ENCODE measurements at places on chromosomes 6 and 20.

- no peak for DNase-seq
These were observed 23.8 kb downstream of the ADGRF4 start for GRCh38 chr6:47722194-47722593.

DNA sequence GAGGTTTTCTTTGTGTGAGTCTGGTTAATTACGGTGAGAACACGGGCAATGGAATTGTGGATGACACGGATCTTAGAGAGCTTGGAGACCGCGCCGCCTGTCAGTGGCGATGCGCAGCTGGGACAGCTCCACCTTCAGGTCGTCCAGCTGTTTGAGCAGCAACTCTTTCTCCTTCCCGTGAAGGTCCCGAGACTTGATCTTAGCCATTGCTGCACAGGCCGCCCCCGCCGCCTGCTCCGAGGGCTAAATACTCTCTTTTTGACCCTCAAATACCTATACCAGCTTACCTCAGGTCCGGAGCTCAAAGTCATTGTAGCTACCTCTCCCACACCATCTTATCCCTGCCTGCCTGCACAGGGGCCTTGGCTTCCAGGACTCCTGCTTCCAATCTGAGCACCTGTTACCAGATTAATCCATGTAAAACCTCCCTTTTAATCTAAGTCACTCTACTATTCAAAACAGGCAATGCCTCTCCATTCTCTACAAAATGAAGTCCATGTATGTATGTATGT, 100.2 kb downstream of the PREP start:
- no peak for DNase-seq

GRCh38 chr20:15033891-15034290, 696.5 kb upstream of the FLRT3 start:
- DNase-seq = no peak

GRCh38 chr20:63293871-63294535, 1.0 kb downstream of the COL20A1 start:
- no peak for DNase-seq

- DNase-seq = no peak
These were observed 615.0 kb downstream of the C6orf118 start for GRCh38 chr6:164694386-164694785.

- DNase-seq = no peak
These were observed 148.7 kb downstream of the DOK5 start for GRCh38 chr20:54623991-54624569.

GRCh38 chr20:44765091-44765490, 19.4 kb downstream of the KCNK15 start:
- DNase-seq = no peak

DNA sequence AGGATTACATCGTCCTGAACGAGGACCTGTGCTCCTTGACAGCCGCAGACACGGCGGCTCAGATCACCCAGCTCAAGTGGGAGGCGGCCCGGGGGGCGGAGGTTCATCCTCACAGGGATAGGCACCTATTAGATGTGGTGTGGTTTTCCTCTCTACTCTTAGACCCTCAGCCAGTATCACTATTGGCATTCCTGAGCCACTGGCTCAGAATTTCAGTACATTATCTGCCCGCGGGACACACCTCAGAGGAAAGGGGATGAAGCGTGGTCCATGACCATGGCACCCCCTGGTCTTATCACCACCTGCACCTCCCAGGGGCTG, 34.6 kb upstream of the HLA-G start:
- no peak for DNase-seq

- no peak for DNase-seq
These were observed 338.4 kb downstream of the PRL start for GRCh38 chr6:21958428-21958827.

DNA sequence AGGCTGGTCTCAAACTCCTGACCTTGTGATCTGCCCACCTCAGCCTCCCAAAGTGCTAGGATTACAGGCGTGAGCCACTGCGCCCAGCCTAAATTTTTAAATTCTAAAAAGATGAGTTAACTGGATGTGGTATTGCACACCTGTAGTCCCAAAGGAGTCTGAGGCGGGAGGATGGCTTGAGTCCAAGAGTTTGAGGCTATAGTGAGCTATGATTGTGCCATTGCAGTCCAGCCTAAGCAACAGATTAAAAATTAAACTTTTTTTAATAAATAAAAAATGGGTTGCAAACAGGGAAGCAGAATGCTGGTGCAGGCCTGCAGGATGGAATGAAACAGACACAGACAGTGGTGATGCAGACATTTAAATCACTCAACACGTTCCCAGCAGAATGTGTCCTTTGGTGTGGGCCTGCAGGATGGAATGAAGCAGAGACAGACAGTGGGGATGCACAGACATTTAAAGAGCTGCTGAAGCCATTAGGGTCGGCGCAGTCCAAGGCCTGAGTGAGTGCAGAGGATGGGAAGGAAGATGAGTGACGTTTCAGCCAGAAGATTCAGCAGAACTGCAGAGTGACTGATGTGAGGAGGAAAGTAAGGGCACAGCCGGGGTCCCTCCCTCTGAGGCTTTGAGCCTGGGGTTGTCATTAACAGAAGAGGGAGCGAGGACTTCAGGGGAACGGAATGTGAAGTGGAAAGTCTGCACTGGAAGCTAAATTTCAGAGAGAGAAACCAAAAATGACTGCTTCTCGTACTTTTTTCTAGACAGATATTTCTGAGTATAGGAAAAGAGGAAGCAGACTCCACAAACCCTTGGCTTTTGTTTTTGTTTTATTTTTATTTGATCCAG, 117.5 kb downstream of the RIN2 start:
- DNase-seq = no peak

DNA sequence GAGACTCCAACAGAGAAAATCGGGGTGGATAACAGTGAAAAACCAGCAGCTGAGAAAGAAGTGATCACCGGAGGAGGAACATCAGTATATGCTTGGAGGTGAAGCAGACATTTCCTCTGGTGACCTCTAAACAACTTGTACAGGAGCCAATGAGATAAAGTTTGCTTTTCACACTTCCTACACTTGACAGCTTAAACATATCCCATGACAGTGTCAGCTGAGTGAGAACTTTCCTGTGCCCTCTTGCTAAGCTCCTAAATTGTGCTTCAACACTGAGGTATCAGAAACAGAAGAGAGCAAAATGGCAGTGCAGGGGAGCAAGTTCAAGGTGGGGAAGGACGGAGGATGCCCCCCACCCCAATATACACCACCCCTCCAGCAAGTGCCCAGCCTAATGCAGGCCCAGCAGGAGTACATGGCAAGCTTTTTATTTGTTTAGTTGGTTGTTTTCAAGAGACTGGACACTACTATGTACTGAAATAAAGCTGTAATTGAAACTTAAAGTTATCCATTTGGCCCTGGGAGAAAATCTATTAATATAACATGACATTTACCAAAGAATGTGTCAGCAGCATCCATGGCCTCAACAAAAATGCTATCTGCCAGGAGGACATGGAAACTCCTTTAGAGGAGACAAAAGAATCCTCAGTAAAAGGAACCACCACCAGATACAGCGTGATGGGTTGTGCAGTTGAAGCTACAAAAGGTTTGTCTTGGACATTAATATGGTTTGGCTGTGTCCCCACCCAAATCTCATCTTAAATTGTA, 540.2 kb downstream of the PRKN start:
- DNase-seq = no peak

DNA sequence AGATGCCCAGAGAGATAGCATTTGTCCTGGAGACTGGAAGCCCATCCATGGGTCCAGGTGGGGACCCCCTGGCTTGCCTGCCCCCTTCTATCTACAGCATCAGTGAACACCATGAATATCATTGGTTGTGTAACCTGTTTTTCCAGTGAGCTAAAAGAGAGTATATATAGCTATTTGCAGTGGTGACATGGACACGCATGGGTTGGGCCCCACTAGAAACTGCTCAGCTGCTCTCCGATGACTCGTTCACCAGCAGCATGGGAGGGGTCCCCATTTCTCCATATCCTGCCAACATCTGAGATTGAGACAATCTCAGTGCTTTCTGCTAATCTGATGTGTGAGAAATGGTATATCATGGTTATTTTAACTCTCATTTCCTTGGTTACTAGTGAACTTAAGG, 4.0 kb upstream of the ZC3H12D start:
- DNase-seq = no peak

DNA sequence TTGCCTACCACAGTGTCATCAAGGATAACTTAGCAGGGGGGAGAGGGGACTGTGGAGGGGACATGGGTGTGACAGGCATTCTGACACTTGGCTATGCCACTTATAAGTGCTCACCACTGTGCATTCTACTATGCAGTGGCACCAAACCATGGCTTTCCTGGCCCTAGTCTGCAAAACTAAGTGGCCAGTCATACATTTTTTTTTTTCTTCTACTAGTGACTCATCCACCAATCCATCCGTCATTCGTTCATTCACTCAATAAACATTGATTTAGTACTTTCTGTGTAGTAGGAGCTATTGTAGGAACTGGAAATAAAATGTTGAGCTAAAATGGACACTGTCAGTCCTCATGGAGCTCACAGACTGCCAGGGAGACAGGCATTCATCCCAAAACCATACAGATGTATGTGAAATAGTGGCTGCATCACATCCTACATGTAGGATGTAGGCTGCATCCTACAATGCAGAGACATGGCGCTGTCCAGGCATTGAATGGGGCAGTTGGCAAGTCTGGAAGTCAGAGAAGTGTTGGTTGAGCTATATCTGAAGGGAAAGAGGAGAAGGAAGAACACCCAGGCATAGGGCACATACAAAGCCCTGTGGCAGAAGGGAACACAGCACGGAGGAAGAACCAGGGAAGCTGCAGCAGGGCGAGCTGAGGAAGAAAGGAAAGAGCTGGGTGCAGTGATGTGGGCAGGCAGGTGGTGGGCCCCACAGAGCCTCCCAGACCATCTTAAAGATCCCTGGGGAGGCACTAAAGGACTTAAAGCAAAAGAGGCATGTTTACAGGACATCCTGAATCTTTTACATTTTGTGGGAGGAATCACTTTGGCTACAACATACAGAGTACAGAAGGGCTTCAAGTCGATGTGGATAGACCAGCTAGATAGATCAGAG, 224.4 kb downstream of the UST start:
- no peak for DNase-seq

DNA sequence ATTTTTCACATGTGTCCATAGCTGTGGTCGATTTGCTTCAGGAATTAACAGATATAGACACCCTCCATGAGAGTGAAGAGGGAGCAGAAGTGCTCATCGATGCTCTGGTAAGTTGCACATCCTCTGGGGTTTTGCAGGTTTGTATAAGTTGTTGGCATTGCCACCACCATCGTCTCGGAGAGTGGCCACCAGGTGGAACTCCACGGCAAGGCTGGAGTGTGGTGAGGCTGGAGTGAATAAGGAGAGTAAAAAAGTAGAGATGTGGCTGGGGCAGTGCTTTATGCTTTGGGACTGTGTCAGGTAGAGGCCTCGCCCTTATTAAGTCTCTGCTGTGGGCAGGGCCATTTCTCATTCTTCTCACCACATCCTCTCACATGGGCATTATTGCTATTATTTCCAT, 63.7 kb downstream of the CTNNBL1 start:
- no peak for DNase-seq

DNA sequence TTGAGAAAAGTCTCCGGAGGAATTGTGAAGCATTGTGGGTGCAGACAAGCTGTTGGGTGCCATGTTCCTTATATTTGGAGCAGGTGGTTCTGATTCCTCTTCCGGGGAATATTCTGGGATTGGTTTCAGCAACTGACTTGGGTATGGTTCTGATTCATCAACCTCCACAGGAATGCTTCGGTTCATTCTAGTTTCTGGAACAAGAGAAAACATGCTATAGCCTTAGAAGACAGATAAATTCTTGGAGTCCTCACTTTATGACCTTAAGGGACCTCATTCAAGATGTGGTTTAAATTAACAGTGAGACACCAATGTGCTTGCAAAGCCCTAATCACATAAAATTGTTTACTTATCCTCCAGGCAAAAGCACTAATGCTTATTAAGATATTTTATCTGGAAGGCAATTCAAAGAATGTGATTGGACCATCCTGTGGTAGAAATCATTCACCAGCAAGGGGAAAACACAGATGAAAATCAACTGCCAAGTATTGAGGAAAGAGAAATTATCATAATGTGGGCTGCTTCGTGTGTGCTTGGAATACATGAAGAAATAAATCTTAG, 13.7 kb downstream of the TRAF3IP2 start:
- DNase-seq = no peak

DNA sequence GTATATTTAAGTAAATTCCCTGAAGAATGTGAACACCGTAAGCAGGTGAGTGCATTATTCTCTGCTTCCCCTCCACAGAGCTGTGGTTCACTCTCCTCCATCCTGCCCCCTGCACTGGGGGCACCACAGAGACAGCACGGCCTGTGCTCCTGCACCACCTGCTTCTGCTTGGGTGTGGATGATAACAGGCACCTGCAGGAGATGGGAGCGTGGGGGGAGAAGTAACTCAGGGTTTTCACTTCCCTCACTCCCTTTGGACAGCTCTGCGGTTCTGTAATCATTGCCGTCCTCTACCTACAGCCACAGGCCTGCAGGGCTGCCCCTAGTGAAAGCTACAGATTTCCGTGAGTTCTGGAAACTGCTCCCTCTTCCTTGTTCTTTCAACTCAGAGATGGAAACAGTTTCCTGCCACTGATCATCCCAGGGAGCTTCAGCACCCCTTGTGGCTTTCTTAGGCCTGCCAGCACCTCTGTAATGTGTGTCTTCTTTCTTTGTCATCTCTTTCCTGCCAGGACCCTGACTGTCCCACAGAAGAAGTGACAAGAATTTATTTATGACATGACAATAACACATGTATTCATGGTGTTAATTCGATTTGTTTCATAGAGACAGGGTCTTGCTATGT, 21.3 kb upstream of the MICB start:
- DNase-seq = no peak

DNA sequence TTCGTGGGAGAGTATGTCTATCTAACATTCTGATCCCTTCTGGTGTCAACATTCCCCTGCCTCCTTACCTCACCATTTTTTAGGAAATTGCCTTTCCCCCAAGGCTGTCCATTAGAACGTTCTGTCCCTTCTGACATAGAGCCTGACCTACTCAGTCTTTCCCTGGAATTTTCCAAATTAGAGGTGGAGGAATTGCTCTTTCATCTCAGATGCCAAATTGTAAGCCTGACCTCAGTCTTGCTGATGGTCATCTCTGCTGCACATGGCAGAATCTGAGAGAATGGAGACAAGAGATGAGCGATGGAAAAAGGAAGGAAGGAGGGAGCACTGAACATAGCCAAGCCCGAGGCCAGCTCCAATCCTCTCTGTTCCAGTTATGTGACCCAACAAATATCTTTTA, 5.4 kb upstream of the GCM1 start:
- DNase-seq = no peak

DNA sequence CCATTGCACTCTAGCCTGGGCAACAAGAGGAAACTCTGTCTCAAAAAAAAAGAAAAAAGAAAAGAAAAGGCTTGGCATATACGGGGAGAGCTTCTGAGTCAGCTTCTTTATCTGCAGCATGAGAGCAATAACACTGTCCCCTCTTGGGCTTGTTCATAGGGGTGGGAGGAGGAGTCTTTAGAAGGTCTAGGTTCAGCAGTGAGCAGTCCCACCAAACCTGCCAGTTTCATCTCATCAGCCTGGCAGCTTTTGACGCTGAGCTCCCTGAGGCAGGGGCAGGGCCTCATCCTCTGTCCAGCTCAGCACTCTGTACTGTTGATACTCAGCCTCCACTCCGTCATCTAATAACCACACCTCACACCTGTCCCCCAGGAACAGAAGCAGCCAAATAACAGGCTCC, 5.6 kb upstream of the C6orf132 start:
- no peak for DNase-seq

Data from AG04449 (cell line).